ENCODE measurements at places on chromosomes 11 and 22.

- no peak for DNase-seq
Observed at GRCh38 chr11:134807997-134808396, 396.0 kb upstream of the B3GAT1 start.

GRCh38 chr11:121650351-121651256 lies 197.8 kb upstream of the SORL1-AS1 start:
- DNase-seq = no peak

- no peak for DNase-seq
Observed at GRCh38 chr11:62918531-62918930, 2.6 kb downstream of the CHRM1 start.

GRCh38 chr11:123519055-123519796 lies 89.2 kb downstream of the GRAMD1B start:
- peak; percentile 33 for DNase-seq

- DNase-seq = no peak
Observed at GRCh38 chr11:14110629-14111028, 148.1 kb downstream of the SPON1 start.

DNA sequence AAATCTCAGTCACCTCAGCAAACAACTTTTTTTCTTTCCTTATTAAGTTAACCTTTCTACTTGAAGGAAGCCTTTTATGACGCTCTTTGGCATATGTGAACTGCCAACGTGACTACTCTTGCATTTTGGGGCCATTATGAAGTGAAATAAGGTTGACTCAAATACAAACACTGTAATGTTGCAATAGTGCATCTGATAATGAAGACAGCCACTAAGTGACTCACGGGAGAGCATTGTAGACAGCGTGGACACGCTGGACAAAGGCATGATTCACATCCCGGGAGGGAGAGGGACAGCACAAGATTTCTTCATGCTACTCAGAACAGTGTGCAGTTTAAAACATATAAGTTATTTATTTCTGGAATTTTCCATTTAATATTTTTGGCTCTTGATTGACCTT lies 560.8 kb downstream of the ETS1 start:
- no peak for DNase-seq

GRCh38 chr22:46072981-46073682 lies 77.2 kb upstream of the PPARA start:
- DNase-seq = peak; percentile 13

GRCh38 chr11:46635557-46636139 lies 18.3 kb downstream of the ATG13 start:
- no peak for DNase-seq

GRCh38 chr22:36160499-36160942 lies at the start of gene APOL3:
Gene APOL3 (minus strand): TSS chr22:36160755. CDS start chr22:36149055, 11,700 bp downstream.
- peak; percentile 49 for DNase-seq

DNA sequence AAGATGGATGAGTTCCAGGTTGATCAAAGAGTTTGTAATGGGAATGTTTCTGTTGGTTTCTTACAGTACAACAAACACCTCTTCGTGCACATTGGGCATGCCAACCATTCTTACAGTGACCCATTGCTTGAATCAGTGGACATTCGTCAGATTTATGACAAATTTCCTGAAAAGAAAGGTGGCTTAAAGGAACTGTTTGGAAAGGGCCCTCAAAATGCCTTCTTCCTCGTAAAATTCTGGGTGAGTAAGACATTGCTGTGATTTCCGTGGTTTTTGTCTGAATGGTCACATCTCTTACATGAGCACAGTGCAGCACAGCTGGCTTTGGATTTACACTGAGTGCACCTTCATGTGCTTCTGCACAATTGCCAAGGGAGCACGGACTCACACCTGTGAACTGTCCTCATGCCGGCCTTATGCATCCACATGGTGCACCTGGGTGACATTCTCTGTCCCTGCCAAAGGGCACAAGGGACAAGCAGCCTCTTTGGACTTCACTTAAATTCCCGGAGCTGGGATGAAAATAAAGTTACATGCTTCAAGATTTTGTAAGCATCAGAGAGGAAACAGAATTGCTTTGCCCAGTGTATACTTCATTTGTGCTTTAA lies 107.1 kb upstream of the RASSF10 start:
- no peak for DNase-seq

DNA sequence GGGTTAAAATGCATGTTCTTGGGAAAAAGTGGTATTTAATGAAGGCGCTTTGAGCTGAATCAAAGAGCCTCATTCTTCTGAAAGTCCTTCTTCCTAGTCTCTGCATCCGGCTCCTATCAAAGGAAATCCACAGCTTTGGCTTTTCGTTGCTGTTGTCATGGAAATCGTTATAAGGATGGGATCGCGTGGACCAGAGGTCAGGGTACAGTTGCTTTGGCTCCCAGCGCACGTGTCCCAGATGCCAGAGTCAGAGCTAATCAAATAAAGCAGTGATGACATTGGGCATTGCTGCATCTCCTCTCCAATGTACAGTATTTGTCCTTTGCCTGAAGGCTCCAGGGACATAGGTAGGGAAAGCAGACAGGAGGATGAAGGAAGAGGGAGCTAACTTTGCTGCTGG lies 181.9 kb downstream of the MYO18B start:
- no peak for DNase-seq

GRCh38 chr11:64529559-64530520 lies 61.2 kb upstream of the SLC22A12 start:
- DNase-seq = no peak

DNA sequence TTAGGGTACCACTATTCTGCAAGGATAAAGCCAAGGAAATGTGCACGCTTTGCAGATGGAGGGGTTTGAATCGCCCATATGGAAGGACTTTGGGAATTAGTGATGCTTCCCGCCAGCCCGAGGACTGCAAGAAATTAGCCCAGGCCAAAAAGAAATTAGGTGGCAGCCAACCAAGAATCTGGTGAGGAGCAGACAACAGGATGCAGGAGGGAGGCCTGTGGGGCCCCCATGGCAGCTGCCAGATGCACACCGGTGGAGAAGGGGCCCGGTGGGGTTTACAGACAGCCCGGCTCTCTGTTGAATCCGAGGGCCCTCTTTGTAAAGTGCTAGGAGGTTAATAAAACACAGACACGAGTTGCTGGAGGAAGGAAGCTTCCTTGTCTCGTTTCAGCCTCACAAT lies 73.5 kb downstream of the TIMP3 start:
- DNase-seq = no peak

DNA sequence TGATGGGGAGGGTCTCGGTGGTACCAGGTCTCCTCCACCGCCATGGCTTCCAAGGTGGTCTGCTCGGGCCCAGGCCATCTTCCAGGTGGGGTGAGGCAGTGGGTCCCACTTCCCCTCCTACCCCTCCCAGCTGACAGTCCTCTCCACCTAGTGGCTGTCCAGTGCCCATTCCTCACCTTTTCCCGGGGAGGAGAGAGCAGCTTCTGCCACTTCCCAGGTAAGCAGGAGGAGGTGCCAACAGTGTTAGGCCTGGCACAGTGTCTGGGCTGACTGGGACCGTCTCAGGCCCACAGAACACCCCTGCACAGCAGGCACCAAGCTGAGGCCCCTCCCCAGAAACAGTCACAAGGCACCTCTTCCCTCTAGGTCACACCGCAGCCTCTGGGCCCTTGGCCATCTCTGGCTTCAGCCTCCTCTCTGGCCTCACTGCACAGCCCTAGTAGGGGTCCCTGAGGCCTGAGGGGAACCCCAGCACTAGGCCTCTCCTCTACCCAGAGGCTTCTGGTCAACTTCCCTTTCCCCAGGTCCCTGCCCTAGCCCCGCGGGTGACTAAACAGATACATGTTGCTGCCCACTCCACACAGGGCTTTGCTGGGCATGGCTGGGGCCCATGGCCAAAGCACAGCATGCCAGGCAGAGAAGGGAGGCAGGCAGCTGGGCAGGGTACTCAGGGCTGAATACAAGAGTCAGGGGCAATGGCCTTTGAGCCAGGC lies 2.3 kb upstream of the ANKRD13D start:
- DNase-seq = no peak

GRCh38 chr11:47234669-47235100 lies 13.9 kb downstream of the ACP2 start:
- no peak for DNase-seq

GRCh38 chr11:45180848-45181192 lies 34.4 kb downstream of the PRDM11 start:
- DNase-seq = peak; percentile 85

GRCh38 chr11:128841461-128842072 lies 25.5 kb downstream of the KCNJ1 start:
- DNase-seq = peak; percentile 60

GRCh38 chr11:25755918-25756584 lies 575.9 kb upstream of the ANO3 start:
- DNase-seq = no peak

All from left hindlimb (tissue), 1 donor.